ENCODE measurements at places on chromosomes 6 and 20.
A peak's percentile ranks its signal among the peaks of the same experiment; 100 is the strongest.

GRCh38 chr6:41757271-41757670 is 10.1 kb upstream of the PGC start:
- DNase-seq = no peak

GRCh38 chr20:58389324-58389967 is 417 bp downstream of the VAPB start:
- DNase-seq = peak; percentile 50

DNA sequence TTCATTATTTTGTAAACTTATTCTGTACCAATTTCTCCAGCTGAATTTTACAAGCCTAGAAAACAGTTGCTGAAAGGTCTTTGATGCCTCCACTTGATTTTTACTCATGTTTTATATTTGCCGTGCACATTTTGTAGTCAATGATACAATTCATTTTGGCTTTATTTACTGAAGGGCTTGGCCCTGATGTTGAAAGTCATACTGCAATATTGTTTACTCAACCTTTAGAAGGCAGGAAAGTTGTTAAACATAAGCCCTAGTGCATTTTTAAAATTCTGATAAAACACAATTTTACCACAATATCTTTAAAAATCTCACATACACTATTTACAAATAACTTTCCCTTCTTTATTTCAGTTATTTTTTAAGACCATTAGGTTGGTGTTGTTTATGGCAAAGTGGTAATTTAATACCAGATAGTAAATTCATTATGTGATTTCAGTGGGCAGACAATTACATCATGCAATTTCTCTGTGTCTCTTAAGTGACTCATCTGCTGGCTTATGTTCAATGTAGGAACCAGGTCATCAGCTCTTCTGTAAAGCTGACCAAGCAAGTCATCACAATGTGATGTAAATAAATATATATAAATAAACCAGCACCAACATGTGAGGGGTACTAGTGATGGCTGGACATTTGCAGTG is 121.1 kb upstream of the SLC35B3 start:
- DNase-seq = no peak

GRCh38 chr6:19736066-19736465 is 101.1 kb upstream of the ID4 start:
- no peak for DNase-seq

DNA sequence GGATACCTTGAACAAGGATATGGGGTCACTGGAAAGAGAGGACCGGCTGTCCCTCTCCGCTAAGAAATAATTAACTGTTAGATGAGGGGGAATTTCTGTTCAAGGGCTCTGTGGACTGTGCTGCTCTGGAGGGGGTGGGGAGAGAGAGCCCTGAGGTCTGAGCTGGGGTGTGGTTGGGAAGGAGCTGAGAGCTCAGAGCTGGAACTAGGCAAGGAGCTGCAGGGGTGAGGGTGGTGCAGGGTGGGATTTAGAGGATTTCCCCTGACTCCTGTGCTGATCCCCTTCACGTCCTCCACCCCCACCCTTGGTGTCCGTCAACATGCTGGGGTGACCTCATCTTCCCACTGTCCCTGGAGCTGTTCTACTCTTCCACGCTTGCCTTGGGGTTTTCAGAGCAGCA is 52.5 kb downstream of the HLA-A start:
- DNase-seq = no peak

DNA sequence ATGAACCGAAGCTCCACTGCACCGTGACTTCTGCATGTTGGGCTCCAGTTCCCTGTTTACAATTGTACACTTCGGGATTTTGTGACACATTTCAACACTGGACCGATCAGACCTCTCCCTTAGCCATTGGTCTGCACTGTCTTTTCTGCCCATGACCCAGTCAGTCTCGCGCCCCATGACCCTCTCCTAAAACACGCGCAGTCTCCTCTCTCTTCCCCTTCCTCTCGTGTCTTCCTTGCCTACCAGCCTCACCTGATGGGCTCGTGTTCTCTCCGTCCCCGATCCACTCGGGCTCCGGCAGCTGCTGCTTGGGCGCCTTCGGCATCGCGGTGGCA is 535 bp upstream of the ABCF1 start:
- peak; percentile 14 for DNase-seq

All from WTC11 (cell line).